Inflammatory macrophage (primary cell): ENCODE measurements at places on chromosomes 3 and 15.

DNA sequence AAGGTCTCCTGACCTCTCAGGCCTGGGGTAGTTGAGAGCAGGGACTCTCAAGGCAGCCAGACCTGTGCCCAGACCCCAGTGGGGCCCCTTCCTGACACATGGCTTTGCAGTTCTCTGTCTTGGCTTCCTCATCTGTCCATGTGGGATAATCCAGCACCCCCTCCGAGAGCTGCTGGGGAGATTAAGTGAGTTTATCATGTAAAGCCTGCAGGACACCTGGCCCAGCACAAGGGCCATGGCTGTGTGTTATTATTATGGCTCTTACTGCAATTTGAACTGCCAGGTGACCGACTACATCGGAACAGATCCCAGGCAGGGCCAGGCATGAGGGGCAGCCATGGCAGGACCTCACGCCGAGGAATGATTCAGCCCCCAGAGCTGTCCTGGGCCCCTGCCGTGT lies 12.6 kb downstream of the DUSP7 start:
- DNase-seq = no peak

- DNase-seq = no peak
Observed at GRCh38 chr3:54527521-54527920, 400.3 kb downstream of the LRTM1 start.

DNA sequence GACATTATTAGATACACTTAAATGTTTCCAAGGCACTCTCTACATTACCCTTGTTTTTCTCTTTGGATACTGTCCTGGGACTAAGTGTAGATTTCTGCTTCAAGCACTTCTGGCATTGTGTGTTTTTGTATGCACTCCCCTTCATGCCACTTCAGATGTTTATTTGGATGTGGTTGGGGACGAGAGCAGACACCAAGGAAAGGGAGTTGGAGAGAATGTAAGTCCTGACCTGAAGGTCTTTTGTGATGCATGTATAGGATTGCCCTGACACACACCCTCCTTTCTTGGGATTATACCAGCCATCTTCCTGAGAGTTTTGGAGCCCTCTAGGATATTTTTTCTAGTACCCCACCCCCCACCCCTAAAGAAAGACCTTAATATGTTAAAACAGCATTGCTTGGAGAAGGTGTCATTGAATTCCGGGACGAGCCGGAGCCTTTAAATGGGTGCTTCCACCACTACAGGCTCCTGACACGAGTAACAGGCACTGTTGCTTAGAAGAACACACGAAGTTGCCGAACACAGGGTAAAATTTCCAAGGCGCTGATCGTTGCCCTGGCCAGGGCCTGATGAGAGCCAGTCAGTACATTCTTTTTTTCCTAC lies 22.7 kb downstream of the PSMD6 start:
- DNase-seq = no peak

DNA sequence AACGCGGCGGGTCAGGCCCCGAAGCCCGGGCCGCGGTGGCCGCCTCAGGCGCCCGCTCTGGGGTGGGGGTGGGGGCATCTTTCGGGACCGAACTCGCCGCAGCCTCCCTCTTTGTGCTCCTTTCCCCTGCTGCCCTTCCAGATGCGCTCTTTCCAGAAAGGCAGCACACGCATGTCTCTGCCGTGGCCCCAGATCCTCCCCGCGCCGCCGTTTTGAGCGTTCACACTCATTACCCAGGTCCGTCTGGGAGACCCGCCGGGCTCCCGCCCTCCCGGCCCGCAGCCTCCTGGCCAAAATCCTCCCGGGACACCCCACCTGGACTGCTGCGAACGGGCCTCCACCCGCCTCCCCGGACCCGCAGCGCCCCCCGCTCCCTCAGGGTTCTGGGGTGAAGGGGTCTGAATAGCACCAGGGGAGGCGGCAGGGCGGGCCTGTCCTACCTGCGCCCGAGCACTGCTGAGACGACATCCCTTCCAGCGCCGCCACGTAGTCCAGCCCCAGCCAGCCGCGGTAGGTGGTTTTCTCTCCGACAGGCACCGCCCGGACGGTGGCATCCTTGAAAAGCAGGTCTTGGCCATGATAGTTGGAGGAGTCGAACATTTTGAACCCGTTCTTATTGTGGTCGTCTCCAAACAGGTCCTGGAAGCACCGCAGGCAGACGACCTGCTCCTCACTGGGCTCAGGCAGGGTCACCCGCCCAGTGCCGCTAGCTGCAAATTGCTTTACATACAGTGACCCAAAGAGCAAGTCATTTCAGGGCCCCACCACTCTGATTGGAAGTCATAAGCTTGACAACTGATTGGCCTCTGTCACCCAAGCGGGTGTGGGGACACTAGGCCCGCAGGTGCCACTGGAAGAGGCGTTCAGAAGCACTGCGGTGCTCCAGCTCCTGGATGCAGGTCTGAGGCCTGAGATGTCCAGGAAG lies 25.9 kb downstream of the MELTF start:
- no peak for DNase-seq

- peak; percentile 59 for DNase-seq
Observed at GRCh38 chr3:46252980-46253379, 10.7 kb downstream of the CCR3 start.

- peak; percentile 68 for DNase-seq
Observed at GRCh38 chr3:42749753-42750231, 23.3 kb downstream of the CCDC13 start.

DNA sequence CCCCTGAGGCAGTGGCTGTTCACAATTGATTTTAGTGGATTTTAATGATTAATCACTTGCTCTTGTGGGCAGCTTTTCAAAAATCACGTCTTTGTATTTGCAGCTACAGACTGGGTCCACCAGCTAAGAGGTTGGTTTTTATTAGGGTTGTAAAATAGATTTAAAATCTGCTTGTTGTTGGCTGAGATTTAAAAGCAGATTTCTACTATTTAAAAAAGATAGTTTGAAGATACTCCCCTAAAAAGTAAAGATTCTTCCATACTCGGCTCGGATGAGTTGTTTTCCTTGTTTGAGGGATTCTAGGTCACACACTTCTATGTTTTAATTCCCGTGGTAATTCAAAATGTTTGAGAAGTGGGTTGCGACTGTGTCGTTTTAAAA lies 1.7 kb downstream of the KLHL24 start:
- DNase-seq = no peak

GRCh38 chr15:97849183-97849582 lies 111.3 kb upstream of the ARRDC4 start:
- DNase-seq = no peak

DNA sequence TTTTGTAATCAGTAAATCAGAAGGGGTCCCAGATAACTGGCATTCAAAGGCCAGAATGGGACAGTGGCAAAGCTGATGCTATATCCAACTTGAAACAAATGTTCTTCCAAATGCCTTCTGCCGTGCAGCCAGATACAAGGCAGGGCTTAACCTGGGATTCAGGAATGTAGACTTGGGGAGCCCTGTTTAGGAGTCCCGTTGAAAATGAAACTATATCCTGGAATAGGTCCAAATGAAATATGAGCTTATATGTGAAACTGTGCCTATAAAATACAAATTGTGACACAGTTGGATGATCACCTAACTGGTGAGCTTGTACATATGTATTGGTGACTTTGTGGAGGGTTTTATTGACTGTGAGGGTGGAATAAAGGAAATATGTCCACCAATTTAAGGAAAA lies 28.7 kb downstream of the FRMD4B start:
- no peak for DNase-seq

- no peak for DNase-seq
Observed at GRCh38 chr3:129558081-129558771, 15.3 kb downstream of the H1-8 start.

DNA sequence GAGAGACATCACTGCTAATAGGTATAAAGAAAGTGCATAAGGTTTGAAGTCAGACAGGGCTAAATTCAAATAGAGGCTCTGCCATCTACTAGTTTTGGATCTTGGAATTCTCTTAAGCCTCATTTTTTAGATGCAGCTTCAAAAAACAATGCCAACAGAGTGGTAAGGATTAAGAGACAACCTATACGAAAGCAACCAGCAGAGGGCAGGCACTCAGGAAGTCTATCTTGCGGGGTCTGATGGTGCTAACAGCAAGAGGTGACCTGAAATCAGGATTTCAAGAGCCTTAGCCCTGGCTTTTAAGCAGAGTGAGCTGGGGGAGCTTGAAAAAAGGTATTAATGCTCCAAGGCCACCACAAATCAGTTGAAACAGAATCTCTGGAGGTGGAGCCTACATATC lies 40.7 kb downstream of the LDHAL6B start:
- DNase-seq = peak; percentile 67

- no peak for DNase-seq
Observed at GRCh38 chr15:50431204-50431603, 7.0 kb downstream of the USP8 start.

- no peak for DNase-seq
Observed at GRCh38 chr3:111662907-111663306, 67.8 kb upstream of the ZBED2 start.

GRCh38 chr3:11662392-11662990 lies 18.8 kb upstream of the VGLL4 start:
- DNase-seq = no peak

DNA sequence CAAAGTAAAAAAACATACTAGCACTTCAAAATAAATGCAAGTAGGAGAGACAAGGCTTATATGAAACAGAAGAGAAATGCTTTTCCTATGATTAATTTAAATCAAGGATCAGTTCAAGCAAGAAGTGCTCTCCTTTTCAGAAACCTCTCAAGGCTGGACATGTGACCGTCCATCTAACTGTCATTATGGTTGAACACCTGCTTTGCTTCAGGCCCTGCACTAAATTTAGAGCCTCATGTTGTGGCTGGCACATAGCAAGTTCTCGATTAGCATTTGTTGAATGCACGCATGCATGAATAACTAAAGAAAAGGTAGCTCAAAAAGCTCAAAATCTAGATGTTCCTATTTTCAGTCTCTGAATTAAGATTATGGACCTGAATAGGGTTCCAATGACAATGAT lies 82.0 kb downstream of the SV2B start:
- DNase-seq = no peak

DNA sequence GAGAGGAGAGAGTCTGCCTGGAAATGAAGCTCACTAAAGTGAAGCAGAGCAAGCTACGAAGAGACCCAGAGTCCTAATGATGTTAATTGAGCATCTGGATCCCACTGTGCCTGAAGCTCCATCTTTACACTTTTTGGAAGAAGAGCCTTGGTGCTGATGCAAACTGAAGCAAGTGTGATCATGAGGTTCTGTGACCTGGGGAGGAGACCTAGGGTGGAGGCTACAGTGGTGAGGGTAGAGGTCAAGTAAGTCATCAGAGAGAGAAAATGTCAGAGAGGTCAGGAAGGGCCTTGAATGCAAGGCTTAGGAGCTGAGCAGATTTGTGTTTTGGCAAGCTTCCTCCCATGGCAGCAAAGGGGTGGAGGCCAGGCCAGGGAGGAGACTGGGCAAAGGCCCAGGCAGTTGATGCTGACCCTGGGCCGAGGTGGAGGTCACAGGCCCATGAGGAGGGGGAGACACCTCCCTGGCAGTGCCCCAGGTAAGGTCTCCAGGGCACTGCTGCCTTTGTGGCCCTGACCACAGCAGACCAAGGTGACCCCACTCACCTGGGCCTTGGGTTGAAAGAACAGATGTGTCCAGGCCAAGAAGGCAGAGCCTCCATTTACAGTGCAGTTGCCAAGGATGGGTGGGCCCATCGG lies 1.6 kb downstream of the GRIP2 start:
- DNase-seq = no peak

GRCh38 chr3:176953106-176954060 lies 243.9 kb downstream of the TBL1XR1 start:
- DNase-seq = no peak

- peak; percentile 52 for DNase-seq
Observed at GRCh38 chr3:177597311-177598096, 400.2 kb upstream of the TBL1XR1 start.

GRCh38 chr15:40968290-40969085 lies 15.2 kb downstream of the CHAC1 start:
- DNase-seq = no peak

DNA sequence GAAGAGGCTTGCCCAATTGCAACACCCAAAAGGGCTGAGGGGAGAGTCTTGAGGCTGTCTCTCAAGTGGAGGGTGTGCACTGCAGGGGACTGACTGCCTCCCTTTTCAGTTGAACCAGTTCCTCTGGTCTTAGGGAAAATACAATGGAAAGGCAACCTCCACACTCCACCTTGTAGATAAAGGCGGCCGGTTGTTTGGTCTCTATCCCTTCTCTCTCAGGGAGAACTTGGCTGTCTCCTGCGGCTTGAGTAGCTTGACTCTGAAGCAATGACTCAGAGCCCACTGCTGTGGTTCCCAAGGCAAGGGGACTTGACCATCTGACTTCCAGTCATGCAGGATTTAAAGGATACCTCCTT lies 143.2 kb upstream of the UMPS start:
- DNase-seq = no peak

DNA sequence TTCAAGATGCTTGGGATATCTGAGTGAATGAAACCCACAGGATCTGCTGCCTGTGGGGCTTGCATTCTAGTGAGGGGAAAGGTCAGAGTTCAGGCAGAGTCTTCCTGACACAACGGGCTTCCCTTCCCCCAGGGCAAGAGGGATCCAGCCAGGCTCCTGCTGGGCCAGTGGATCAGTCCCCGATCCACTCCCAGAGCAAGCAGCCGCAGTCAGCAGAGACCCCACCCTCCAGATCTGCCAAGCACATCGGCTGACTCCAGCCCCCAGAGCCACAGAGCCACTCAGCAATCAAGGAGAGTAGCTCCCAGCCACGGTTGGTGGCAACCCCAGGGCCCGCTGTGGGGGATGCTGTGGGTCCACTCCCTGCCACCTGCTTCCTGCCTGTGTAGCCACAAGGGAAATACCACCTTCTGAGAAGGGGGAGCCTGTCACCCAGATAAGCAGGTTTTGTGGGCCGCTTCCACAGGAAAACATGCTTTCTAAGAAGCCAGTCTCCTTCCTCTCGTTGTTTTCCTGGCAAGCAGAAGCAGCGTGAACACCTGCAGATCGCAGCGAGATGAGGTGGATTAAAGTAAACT lies 44.9 kb downstream of the CPN2 start:
- no peak for DNase-seq

- DNase-seq = no peak
Observed at GRCh38 chr15:42092398-42093318, 1.7 kb downstream of the PLA2G4D start.

DNA sequence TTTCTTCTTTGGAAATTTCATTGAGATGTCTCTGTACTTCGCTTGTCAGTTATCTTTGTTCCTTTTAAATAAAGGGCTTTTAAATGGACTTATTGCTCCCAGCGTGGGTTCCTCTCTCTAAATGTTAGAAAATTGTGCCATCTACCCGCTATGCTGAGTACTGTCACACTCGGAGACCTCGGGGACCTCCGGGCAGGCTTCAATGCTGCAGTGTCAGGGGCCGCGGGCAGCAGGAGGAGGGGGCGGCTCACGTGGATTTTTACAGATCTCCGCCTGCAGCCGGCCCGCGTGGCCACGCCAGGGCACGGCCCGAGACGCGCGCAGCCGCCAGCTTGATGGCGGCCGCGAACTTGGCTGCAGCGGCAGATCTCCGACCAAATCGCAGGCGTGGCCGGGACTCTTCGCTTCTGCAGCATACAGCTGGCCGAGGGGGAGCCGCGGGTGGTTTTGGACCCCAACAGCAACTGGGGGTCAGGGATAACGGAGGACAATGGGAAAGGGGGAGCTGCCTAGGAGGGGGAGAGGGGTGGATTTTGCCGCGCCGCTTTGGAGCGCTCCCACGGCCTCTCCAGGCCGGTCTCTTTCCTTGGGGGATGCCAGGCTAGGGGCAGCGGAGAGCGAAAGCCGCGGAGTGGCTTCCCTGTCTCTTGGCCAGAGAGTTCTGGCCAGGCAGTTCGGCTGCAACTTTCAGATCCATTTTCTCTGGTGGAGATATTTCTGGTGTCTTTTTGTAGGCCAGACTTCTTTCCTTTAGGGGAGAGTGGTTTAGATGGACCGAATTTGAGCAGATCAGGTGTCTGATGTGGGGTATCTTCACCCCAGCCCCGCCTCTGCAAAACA lies 15.3 kb downstream of the NR2F2 start:
- no peak for DNase-seq

- no peak for DNase-seq
Observed at GRCh38 chr3:171971919-171972514, 67.4 kb upstream of the FNDC3B start.
